Naive thymus-derived CD4-positive, alpha-beta T cell (primary cell): ENCODE measurements at places on chromosomes 5 and 9. TPM values are rescaled to one million over a fixed set of nuclear protein-coding genes. Genes with fewer than 3 reads are reported as not detected.

Gene CNTNAP3
- total RNA-seq = not detected

Gene RASGRF2
- 30.9 TPM for total RNA-seq

Gene INSYN2B
- not detected for total RNA-seq

Gene SCGB3A2
- total RNA-seq = not detected

Gene TAF1L
- 0.05 TPM for total RNA-seq

Gene SPINK13
- total RNA-seq = not detected

Gene PLK2
- total RNA-seq = 28.4 TPM

Gene PTGS1
- 1.6 TPM for total RNA-seq

Gene SMIM15
- 49.0 and 54.5 TPM in 2 replicates for total RNA-seq

Gene PKN3
- 1.6 TPM for total RNA-seq

DNA sequence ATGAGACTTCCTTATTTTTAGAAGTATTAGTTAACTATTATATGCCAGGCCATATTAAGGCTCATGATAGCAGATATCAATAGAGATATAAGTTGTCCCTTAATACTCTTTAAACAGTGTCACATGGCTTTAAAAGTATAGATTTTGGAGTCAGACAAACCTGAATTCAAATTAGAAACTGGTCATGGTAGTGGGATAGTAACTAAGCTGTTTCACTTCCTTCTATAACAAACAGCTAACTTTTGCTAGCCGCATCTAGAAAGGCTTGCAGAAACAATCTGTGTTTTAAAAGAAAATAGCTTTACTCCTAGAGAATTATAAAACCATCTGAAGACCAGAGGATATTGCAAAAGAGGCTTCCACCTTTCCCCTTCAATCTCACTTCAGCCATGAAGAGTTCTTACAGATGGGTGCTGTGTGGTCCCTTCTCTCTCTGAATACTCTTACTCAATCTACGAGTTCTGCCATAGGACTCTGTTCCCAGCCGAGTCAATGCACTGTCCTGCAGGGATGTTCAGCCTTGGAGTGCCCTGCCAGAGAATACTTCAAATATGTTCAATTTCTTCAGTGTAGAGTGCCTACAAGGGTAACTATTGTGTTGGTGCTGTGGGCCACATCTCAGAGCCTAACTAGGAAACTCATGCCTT is 810.2 kb downstream of the EFNA5 start:
- H3K27ac ChIP-seq = no peak overlapping the region
- H3K4me1 ChIP-seq = no peaks in the 10 kb centered on the region
- H3K4me3 ChIP-seq = no peak overlapping the region
- no peak for DNase-seq
- H3K27me3 ChIP-seq = no peaks in the 10 kb centered on the region

GRCh38 chr9:28004900-28005299 is 431.6 kb upstream of the C9orf72 start:
- H3K27ac ChIP-seq = no peak overlapping the region
- DNase-seq = no peak
- H3K4me3 ChIP-seq = no peak overlapping the region
- H3K27me3 ChIP-seq = no peaks in the 10 kb centered on the region
- H3K4me1 ChIP-seq = no peaks in the 10 kb centered on the region

DNA sequence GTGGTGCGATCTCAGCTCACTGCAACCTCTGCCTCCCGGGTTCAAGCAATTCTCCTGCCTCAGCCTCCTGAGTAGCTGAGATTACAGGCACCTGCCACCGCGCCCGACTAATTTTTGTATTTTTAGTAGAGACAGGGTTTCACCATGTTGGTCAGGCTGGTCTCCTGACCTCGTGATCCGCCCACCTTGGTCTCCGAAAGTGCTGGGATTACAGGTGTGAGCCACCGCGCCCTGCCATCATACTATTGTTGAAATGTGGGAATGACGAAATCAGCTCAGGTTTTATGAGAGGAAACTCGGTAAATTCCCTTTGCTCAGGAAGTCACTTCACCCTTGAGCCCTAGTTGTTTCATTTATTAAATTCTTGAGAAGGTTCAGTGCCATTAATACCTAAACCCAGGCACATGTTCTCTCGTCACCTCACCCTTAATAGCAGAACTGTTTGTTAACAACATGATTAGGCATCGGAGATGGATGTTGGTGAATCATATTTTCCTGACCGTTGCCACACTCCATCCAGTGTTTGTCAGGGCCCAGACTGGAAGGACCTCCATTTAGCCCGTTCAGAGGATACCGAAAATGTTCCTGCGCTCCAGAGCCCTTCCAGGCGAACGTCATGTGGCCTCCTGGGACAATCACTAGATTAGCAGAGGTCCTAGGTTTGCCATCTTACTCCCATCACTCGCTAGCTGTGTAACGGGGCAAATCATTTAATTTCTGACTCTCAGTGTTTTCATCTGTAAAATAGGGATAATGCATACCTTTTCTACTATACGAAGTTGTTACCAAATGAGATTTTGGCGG is 20.0 kb upstream of the CREBRF start:
- no peaks in the 10 kb centered on the region for H3K27me3 ChIP-seq
- H3K4me3 ChIP-seq = peak overlapping the region; percentile 14
- no peaks in the 10 kb centered on the region for H3K36me3 ChIP-seq
- peaks cover 35% of the 10 kb centered on the region for H3K4me1 ChIP-seq

- no peaks in the 10 kb centered on the region for H3K4me1 ChIP-seq
- no peak overlapping the region for H3K27ac ChIP-seq
- no peaks in the 10 kb centered on the region for H3K36me3 ChIP-seq
- no peak for DNase-seq
- no peak overlapping the region for H3K4me3 ChIP-seq
Observed at GRCh38 chr5:111776913-111777781, 20.2 kb upstream of the NREP start.

- peak overlapping the region; percentile 76 for H3K4me3 ChIP-seq
- no peaks in the 10 kb centered on the region for H3K27me3 ChIP-seq
- H3K4me1 ChIP-seq = peaks cover 24% of the 10 kb centered on the region
- peak overlapping the region; percentile 89 for H3K27ac ChIP-seq
- H3K36me3 ChIP-seq = no peaks in the 10 kb centered on the region
Observed at GRCh38 chr9:37466037-37466709, 923 bp upstream of the ZBTB5 start.

GRCh38 chr9:76451234-76451633 is 7.7 kb upstream of the GCNT1 start:
- no peaks in the 10 kb centered on the region for H3K36me3 ChIP-seq
- no peaks in the 10 kb centered on the region for H3K27me3 ChIP-seq
- H3K27ac ChIP-seq = no peak overlapping the region
- H3K4me3 ChIP-seq = no peak overlapping the region
- no peaks in the 10 kb centered on the region for H3K4me1 ChIP-seq

- H3K4me3 ChIP-seq = no peak overlapping the region
- H3K36me3 ChIP-seq = no peaks in the 10 kb centered on the region
- no peak overlapping the region for H3K27ac ChIP-seq
Observed at GRCh38 chr5:114658194-114658593, 296.3 kb downstream of the KCNN2 start.

DNA sequence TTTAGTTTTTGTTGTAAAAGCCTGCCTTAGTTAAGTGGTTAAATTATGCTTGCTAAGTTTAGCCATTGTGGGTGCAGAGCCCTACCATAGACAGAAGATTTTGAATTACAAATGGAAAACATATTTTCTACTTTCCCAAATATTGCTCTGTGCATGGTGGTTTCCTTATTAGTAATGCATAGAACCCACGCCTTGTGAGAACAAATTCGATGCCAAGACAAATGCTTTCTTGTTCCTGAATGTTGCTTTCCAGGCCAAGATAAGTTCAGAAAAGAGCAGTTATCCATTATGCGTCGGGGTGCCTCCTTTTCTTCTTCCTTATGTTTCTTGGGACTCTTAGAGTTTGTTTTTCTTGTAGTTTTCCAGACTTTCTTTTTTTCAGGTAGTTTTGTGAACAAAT is 31.0 kb upstream of the GARNL3 start:
- DNase-seq = no peak
- H3K4me1 ChIP-seq = no peaks in the 10 kb centered on the region
- no peak overlapping the region for H3K27ac ChIP-seq
- H3K4me3 ChIP-seq = no peak overlapping the region
- H3K27me3 ChIP-seq = no peaks in the 10 kb centered on the region

GRCh38 chr9:107112707-107113243 is 170.3 kb upstream of the RAD23B start:
- no peaks in the 10 kb centered on the region for H3K4me1 ChIP-seq
- no peak overlapping the region for H3K27ac ChIP-seq
- DNase-seq = no peak
- no peaks in the 10 kb centered on the region for H3K36me3 ChIP-seq
- H3K27me3 ChIP-seq = no peaks in the 10 kb centered on the region
- no peak overlapping the region for H3K4me3 ChIP-seq

GRCh38 chr9:121059998-121060636 is 10.0 kb upstream of the C5 start:
- H3K4me3 ChIP-seq = no peak overlapping the region
- no peaks in the 10 kb centered on the region for H3K36me3 ChIP-seq
- no peak overlapping the region for H3K27ac ChIP-seq
- DNase-seq = peak; percentile 21

- H3K27me3 ChIP-seq = no peaks in the 10 kb centered on the region
- peak; percentile 30 for DNase-seq
- peak overlapping the region; percentile 88 for H3K27ac ChIP-seq
- peak overlapping the region; percentile 78 for H3K4me3 ChIP-seq
Observed at GRCh38 chr9:97633859-97634490, 354 bp downstream of the NCBP1 start.

DNA sequence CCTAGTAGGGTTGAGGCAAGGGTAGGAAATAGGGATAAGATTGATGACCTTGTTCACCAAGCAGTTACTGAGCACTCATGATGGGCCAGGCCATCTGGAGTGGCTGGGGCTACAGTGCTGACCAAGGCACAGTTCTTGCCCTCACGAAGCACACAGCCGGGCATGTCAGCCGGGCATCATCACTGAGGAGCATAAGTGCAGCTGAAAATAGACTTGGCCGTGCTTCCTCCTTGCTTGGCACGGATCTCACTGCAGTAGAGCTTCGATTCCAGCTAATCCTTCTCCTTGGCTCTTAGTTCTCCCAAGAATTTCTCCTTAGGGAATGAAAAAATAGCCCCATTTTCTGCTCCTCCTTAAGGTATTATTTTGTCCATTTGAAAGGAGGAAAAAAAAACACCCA is 116.6 kb downstream of the NMUR2 start:
- DNase-seq = no peak
- no peak overlapping the region for H3K27ac ChIP-seq
- no peaks in the 10 kb centered on the region for H3K4me1 ChIP-seq
- no peaks in the 10 kb centered on the region for H3K36me3 ChIP-seq
- H3K4me3 ChIP-seq = no peak overlapping the region

- H3K27ac ChIP-seq = peak overlapping the region; percentile 68
- no peaks in the 10 kb centered on the region for H3K27me3 ChIP-seq
- H3K4me3 ChIP-seq = peak overlapping the region; percentile 50
- H3K4me1 ChIP-seq = peaks cover 28% of the 10 kb centered on the region
- no peaks in the 10 kb centered on the region for H3K36me3 ChIP-seq
- DNase-seq = no peak
Observed at GRCh38 chr5:176646049-176646706, 1.1 kb upstream of the TSPAN17 start.

GRCh38 chr5:8288334-8288733 is 419.4 kb downstream of the MTRR start:
- no peaks in the 10 kb centered on the region for H3K4me1 ChIP-seq
- H3K36me3 ChIP-seq = no peaks in the 10 kb centered on the region
- no peaks in the 10 kb centered on the region for H3K27me3 ChIP-seq
- no peak overlapping the region for H3K27ac ChIP-seq
- H3K4me3 ChIP-seq = no peak overlapping the region
